ENCODE measurements at places on chromosomes 11 and 22.

- DNase-seq: no peak
Measured at GRCh38 chr22:46654927-46655595, 34.9 kb downstream of the GRAMD4 start.

- no peak for DNase-seq
Measured at GRCh38 chr11:203945-204586, 3.1 kb downstream of the BET1L start.

DNA sequence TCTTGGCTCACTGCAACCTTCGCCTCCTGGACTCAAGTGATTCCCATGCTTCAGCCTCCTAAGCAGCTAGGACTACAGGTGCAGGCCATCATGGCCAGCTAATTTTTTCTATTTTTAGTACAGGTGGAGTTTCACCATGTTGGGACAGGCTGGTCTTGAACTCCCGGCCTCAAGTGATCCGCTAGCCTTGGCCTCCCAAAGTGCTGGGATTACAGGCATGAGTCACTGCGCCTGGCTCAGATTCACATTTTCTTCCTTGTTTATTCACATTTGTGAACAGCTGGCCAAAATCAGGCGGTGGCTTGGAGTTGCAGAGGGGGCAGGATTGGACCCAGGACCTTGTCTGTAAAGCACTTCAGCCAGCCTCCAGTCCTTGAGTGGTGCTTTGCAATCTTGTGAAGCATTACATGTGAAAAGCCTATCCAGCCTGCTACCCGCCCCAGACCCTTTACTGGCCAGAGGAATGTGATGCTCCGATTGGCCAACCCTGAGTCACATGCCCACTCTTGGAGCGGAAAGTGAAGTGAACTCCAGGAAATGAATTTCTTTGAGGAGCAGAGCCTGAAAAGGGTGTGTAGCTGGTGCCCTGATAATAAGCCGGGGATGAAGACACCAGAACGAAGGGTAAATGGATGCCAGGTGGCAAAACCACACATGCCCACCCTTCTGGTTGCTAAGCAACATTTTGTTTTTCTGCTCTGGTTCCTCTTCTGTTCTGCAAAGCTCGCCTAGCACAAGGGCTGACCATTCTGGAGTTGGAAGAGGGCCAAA lies 62.6 kb upstream of the PTPRJ start:
- DNase-seq: peak; percentile 73

DNA sequence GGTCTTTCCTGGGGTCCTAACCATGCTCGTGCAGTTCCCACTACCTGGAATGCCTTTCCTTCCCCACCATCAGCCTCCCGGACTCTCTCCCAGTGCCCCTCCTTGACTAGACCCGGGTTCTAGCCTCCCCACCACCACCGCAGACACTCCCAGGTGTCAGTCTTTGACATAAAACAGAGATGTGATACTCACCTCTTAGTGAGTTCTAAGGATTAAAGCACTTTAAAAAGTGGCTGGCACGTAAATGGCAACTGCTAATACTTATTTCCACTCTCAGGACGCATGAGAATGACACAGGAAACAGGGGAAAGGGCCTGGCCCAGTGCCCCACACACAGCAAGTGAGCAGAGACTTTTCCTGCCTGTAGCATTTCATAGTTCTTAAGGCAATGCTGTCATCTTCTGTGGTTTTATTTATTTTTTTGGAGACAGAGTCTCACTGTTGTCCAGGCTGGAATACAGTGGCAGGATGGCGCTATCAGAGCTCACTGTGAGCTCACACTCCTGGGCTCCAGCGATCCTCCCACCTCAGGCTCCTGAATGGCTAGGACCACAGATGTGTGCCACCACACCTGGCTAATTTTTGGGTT lies 1.9 kb upstream of the SLC25A45 start:
- no peak for DNase-seq

GRCh38 chr11:34395916-34396550 lies 38.2 kb upstream of the ABTB2 start:
- no peak for DNase-seq

DNA sequence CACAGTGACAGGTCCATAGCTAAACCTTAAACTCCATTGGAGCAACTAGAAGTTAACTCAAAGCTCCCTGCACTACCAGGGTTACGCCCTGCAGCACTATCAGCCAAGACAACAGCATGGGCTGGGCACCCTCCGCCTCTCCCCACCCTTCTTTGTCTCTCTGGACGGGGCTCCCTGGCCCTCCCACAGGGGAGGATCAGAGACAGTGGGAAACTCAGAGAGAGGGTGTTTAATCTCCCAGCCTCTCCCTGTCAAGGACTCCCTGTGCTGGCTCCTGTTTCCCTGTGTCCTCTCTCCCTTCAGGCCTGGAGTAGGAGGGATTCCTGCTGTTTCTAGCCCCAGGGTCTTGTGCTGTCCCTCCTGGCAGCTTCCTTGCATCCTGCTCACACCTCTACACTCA lies 56.9 kb upstream of the CSNK2A3 start:
- DNase-seq: no peak

DNA sequence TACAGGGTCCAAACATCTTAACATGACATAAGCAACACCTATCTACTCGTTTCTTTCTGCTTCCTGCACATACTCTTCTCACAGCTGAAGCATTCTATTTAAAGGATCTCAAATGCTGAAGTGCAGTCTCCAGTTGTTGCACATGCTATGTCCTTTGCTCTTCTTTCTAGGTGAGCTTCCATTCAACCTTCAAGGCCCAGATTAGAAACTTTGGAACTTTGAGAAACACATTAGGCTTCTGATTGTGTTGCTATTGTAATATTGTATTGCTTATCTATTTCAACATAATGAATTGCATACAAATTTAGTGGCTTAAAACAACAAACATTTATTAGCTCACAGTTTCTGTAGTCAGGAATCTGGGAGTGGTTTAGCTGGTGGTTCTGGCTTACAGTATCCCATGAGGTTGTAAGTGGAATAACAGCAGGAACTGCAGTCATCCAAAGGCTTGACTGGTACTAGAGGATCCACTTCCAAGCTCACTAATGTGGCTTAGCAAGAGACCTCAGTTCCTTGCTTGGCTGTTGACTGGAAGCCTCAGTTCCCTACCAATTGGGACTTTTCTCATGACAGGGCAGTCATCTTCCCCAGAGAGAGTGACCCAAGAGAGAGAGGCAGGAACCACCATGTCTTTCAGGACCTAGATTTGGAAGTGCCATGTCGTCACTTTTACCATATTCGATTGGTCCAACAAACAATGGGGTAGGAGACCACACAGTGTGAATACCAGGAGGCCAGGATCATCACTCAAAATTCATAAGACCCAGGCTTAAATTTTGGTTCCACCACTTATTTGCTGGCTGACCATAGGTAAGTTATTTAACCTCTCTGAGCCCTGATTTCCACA lies 27.2 kb upstream of the RASSF10 start:
- DNase-seq: no peak

DNA sequence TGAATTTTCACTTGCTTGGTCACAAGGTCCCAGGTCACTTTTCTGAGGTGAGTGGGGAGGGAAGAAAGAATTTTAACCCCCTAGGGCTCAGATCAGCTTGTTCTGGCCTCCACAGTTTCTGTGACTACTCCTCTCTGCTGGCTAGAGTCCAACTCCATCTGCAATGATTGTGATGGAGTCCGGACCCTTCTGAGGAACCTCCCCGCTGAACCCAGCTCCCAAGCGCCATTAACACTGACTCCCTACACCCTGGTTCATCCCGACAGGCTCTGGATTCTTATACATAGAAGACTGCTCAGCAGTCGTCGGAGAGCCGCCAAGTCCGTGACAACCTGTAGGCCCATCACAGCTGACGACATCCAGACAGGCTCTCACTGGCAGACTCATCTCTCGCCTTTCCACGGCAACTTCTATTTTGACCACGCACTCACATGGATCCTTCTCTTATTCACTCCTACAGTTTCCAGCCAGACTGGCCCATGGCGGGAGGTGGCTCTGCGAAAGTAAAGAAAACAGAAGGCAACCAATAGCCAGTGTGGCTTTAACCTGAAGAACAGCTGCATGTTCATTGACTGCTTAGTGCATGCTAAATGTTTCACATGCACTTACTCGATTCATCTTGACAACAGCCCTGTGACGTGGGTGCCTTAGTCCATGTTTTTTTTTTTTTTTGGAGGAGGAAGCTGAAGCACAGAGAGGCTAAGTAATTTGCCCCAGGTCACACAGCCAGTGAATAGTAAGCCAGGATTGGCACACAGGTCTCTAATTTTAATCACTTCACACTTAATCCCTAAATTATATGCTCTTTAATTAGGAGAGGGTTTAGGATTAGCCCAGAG lies 68.0 kb upstream of the PRDM11 start:
- peak; percentile 16 for DNase-seq

- no peak for DNase-seq
Measured at GRCh38 chr11:66123902-66124301, 53.8 kb downstream of the PACS1 start.

- DNase-seq: peak; percentile 13
Measured at GRCh38 chr11:84249344-84250135, 963.4 kb upstream of the CCDC90B start.

DNA sequence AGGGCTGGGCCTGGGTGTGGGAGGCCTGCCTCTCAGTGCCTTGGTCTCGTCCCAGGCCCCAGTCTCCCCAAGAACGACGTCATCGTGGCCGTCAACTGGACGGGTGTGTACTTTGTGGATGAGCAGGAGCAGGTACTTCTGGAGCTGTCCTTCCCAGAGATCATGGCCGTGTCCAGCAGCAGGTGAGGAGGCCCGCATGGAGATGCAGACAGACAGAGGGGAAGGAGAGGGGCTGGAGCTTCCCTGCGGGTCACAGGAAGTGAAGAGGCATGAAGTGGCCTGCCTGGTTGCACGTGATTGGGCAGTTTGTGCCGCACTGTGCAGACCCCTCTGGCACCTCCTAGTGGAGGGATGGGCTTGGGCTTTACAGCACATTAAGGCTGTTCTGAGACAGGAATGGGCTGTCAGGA lies 70.4 kb downstream of the MYO7A start:
- peak; percentile 76 for DNase-seq
